ENCODE measurements at places on chromosomes 1 and 21.

- DNase-seq: no peak
Measured at GRCh38 chr1:208895181-208895580, 651.0 kb upstream of the PLXNA2 start.

- DNase-seq: no peak
Measured at GRCh38 chr1:86502721-86503405, 34.1 kb downstream of the CLCA1 start.

GRCh38 chr1:61277121-61277690 lies 194.8 kb downstream of the NFIA start:
- no peak for DNase-seq

DNA sequence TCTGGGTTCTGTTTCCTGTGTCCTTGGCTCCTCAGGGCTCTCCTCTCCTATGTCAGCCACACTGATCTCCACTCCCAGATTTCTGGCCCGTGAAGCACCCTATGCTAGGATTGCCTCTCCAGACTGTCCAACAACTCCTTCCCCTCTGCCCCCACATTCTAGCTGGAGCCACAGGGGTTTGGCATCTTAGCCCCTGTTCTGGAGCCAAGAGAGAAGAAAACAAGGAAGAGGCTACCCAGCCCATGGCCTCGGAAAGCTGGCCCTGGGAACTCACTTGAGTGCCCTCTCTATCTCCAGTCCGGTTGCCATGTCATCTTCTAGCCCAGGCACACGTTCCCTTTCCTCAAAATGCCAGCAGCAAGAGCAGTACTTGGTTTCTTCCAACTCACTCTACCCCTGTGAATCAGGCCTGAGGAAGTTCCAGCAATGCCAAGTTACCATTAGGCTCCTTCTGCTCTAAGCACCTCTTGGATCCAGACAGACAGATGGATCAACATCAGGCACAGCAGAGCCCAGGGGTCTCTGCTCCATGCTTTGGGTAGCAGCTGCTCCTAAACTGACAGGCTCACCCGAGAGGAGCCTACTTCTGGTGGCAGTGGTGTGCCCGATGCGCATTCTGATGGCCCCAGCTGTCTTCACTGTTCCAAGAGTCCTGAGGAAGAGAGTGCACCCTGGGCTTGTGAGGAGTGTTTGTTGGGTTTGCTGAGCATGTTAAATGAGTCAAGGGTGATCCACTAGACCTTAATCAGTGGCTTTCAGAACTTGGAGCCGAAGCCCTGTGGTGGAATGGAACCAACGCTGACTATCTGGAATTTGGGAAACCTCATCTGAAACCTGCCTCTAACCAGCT lies 11.6 kb upstream of the GPR61 start:
- no peak for DNase-seq

DNA sequence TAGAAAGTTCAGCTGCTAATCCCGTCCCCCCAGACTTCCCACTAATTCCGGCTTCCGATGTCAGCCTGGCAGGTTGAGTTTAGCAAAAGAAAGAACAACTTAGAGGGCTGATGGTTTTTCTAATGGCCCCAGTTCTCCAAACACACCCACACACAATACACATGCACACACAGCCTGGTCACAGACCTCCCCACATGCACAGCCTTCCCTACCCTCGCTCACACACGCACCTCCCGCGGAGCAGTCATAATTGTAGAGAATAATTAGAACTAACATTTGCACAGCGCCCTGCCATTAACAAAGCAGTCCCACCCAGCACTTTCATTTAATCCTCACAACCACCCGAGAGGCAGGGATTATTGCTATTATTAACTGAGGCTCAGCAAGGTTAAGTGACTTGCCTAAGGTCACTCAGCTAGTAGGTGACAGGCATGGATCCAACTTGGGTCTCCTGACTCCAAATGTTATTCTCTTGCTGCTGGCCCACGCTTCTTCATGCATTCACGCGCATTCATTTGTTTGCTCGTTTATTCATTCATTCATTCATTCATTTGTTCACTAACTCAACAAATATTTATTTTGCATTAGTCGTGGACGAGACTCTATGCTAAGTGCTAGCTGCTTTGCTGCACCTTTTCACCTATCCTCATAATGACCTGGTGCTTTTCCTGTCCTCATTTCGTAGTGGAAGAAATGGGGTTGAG lies 274.9 kb downstream of the FOXD2 start:
- no peak for DNase-seq

DNA sequence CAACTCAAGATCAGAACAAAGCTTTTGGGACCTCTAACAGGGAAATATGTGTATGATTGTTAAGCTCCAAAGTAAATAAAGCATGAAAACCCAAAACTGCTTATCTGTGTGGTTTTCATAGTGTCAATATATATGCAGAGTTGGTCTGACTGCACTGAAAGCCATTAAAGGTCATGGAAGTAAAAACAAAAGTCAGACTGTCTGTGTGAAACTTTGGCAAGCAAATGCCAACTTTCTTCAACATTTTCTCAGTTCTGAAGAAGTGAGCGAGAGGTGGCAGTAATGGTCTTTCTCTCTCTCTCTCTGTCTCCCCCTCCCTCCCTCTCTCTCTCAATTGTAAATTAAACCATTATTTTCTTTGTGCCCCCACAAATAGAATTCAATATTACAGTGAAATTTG lies 100.1 kb upstream of the S1PR1 start:
- DNase-seq: no peak
